ENCODE measurements at places on chromosomes 2 and 18.

- DNase-seq, result peak; percentile 24
These were observed 1.3 kb downstream of the FOXI3 start for GRCh38 chr2:88450925-88451810.

DNA sequence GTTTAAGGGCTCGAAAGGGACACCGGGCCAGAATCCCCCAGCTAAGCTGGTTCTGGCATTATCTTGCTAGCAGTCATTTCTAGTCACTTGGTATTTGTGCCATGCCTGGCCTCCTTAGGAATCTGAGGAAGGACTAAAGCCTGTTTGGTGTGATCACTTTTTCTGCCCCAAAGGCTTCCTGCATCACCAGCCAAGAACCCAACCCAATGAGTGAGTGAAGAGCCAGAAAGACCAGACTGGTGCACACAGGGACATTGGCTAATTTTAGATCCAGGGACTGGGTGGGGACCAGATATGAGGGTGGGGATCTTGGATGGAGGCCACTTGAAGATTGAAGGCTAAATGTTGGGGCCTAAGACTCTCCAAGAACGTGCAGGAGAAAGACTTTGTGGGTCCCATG, 411.9 kb upstream of the TNP1 start:
- DNase-seq, result no peak

DNA sequence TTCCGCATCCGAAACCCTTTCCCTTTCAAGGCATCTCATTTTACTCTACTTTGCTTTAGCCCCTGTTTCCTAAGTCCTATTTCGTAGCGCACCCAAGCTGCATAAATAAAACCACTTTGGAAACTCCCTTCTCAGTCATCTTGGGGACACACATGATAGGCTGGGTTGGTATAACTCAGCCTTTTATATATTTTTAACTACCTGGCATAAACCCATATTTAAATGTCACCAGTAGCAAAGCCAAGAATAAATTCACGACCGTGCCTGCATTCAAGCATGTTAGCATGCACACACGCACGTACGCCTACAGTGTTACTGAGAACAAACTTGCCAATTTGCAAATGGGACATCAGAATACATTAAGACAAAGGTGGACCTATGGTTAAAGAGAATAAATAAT, 564.7 kb upstream of the PIK3C3 start:
- DNase-seq, result no peak

DNA sequence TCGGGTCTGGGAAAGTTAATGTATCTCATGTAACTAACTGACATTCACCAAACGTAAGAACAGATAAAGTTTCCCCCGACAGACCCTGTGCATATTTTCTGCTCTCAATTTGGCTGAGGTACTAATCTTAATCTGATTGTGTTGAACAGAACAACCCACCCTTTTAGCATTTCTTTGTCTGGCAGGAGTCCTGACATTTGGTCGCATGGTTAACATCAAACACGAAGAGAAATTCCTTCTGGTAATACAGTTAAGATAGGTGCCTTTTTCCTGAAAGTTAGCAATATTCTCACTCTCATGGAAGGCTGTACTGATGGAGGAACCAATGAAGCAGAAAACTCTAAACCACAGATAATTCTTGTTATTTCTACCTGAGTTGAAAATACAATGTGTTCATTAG, 520.8 kb downstream of the PARD3B start:
- no peak for DNase-seq

GRCh38 chr2:219251656-219252055, 1.4 kb upstream of the TUBA4B start:
- no peak for DNase-seq

DNA sequence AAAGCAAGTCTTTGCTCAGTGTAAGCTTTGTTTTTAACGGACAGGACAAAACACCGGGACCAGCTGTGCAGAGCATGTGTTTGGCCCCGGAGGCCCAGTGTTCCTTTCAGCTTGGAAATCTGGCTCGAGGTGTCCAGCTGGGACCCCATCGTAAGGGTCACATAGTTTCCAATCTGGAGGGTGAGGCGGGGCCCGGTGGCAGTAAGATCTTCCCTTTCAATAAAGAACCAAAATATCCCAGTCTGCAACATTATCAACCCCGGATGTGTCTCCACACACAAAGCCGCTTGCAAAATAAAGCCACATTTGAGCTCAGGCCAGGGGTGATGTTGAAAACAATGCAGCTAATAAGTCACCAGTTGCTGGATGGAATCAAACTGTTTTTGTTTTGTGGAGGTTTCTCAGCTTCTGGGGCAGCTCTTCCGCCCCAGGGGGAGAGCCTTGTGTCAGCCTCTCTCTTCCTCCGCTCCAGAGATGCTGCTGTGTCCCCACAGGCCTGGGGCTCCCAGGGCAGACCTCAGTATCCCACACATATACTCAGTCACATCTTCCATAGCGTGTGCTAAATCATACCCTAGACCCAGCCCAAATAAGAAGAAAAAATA, 138.6 kb upstream of the GLI2 start:
- DNase-seq, result no peak

DNA sequence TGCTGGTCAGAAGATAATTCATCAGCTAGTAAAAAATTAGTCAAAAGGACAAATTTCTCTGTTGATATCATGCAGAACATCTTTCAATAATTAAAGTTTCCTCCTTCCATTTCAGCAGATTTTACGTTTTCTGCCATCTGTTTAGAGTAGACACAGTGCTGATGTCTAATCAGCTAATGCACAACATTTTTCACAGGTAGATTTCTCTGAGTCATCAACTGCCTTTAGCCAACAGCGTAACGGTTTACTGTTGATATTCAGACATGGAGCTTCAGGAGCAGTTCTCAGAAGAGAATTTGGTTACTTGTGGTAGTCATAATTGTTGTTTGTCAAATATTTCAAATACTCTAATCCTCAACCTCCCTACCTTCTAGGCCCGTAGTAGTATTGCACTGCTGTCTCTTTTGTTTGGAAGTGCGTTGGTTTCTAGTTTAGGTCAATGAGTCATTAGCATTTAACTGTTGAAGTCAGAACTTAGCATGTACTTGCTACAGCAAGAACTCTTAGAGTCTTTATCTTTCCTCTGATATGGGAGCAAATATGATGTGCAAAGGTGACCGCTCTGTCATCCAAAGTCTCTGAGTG, 86.8 kb upstream of the TFPI start:
- no peak for DNase-seq

Data from right kidney (tissue), 9 donors.